ENCODE measurements at places on chromosomes 7 and 10. TPM values are rescaled to one million over a fixed set of nuclear protein-coding genes. Genes with fewer than 3 reads are reported as not detected.

OR6B1 gene
- not detected for total RNA-seq

HOXA5 gene
- not detected for total RNA-seq

SAMD9L gene
- 6.5 TPM for total RNA-seq

NMT2 gene
- 28.5 TPM for total RNA-seq

TRPV6 gene
- not detected for total RNA-seq

SEMA3A gene
- total RNA-seq: 0.34 TPM

SLC13A4 gene
- total RNA-seq: not detected

LIPK gene
- not detected for total RNA-seq

SLC12A9 gene
- 12.7 TPM for total RNA-seq

GSTO2 gene
- 0.25 TPM for total RNA-seq

GRIFIN gene
- not detected for total RNA-seq

ARHGAP22 gene
- 10.5 TPM for total RNA-seq

GPER1 gene
- total RNA-seq: 7.6 TPM

GPR85 gene
- 0.39 TPM for total RNA-seq

ACSM6 gene
- total RNA-seq: not detected

ASB10 gene
- total RNA-seq: not detected

PALD1 gene
- 2.8 TPM for total RNA-seq

ACTR3C gene
- total RNA-seq: not detected

NEURL1 gene
- total RNA-seq: 0.68 TPM

MLXIPL gene
- total RNA-seq: not detected

BEND7 gene
- total RNA-seq: 0.64 TPM

LBX1 gene
- total RNA-seq: not detected

GIMAP1 gene
- total RNA-seq: 0.20 TPM

PITX3 gene
- total RNA-seq: 0.69 TPM

ATOH7 gene
- not detected for total RNA-seq

MNX1 gene
- not detected for total RNA-seq

SFRP4 gene
- total RNA-seq: 1.5 TPM

PIP gene
- not detected for total RNA-seq

ZNF248 gene
- total RNA-seq: 5.6 TPM

PLCE1 gene
- 4.9 TPM for total RNA-seq

SCIN gene
- not detected for total RNA-seq

NUTM2B gene
- 1.3 TPM for total RNA-seq

TLX1 gene
- total RNA-seq: not detected

GBX1 gene
- not detected for total RNA-seq

GHRHR gene
- total RNA-seq: not detected

KNDC1 gene
- 0.29 TPM for total RNA-seq

AGAP5 gene
- total RNA-seq: 1.4 TPM

TBL2 gene
- 58.4 TPM for total RNA-seq

SSC4D gene
- total RNA-seq: 0.37 TPM

EBF3 gene
- total RNA-seq: 22.8 TPM

CEP55 gene
- total RNA-seq: 2.2 TPM

HTRA1 gene
- 789 TPM for total RNA-seq

ABCB4 gene
- not detected for total RNA-seq

NCAPG2 gene
- 4.2 TPM for total RNA-seq
